H7 (cell line): ENCODE measurements at places on chromosomes 11 and 22.
A peak's percentile ranks its signal among the peaks of the same experiment; 100 is the strongest.

GRCh38 chr11:17852246-17852645, 117.7 kb downstream of the KCNC1 start:
- DNase-seq: no peak

GRCh38 chr22:48918585-48919186, 909.0 kb downstream of the BRD1 start:
- peak; percentile 27 for DNase-seq

DNA sequence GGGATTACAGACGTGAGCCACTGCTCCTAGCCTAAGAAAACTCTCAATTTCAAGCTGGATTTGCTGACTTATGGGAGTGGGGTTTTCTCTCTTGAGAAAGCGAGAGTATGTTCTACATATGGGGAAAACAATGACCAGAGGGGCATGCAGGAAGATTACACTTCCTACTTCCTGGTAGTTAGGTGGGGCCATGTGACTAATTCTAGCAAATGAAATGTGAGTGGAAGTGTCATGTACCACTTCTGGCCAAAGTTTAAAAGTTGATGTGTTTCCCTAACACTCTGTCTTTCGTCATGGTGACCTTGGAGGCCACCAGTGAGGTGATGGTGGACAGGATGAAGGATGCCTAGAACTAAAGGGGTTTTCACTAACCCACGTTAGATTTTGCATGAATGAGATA, 50.5 kb downstream of the PARVG start:
- DNase-seq: no peak

GRCh38 chr22:23548501-23549197, 31.4 kb downstream of the IGLL1 start:
- DNase-seq: no peak

- no peak for DNase-seq
These were observed 22.7 kb upstream of the OPCML start for GRCh38 chr11:133555034-133555433.

DNA sequence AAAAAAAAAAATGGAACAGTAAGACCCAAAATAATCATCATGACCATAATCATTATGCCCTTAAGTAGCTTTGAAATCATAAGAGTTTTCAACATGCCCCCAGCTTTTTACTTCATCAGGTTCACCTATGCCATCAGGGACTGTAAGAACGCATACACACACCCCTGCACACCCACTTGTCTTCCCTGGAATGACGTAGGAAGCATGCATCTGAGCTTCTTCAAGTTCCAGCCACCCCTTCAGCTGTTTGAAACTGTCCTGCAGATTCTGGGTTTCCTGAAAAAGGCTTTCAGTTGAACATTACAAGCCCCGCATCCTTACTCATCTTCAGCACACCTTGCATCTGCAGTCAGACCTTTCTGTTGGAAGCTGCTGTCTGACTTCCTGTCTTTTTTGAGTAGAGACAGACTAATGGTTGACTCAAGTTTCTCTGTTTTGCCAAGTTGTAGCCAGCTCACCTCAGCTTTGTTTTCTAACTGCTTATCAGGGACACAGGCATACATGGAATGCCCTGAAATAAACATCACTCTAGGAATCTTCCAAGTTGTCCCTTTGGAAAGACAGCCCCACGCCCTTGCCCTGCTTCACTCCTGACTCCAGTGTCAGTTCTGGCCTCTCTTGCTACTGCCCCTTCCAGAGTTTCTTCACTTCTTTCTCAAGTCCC, 37.0 kb downstream of the ARHGAP1 start:
- no peak for DNase-seq

DNA sequence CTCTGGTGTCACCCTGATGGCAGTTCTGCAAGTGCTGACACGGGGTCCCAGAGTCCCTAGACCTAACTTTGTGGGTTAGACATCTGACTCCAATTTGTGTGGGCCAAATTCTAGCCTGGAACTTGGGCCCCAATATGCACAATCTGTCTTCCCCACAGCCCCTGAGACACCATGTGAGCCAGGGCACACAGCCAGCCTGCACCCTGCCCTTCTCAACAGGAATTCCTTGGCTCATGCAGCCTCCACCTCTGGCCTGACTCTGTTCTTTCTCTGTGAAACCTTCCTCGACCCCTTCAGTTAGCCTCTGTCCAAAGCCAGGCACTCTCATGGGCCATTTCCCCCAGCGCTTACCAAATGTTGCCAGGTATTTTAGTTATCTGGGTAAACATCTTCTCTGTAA, 59.1 kb upstream of the POU2AF1 start:
- DNase-seq: no peak

DNA sequence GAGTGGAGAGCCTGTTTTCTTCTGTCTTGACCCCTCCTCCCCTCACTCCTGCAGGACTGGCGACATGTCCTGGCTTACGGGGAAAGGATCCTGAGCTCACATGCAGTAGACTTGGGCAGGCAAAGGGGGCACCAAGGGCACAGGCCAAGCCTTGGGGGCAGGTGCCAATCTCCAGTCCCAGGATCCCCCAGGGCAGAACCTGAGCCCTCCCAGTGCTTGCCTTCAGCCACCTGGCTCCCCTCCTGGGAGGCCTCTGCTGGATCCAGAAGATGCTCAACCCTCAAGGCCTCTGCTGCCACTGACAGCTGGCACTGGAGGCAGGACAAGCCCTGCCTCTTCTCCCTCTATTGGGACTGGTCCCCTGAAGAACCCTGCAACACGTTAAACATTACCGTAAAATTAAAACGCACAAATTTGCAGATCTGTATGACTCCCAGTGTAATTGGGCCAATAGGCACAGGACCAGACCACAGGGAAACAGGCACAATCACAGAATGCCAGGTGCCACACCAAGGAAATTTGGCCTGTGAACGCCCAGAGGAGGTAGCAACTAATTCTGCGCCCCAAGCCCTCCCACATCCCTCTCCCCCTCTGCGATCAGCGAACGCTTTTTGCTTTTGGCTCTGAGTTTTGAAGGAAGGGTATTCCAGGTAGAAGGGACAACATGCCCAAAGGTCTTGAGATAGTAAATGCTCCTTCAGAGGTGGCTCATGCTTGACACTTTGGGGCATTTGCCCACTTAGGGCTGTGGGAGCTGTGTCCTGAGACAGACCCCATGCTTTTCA, 967 bp upstream of the LZTR1 start:
- no peak for DNase-seq

DNA sequence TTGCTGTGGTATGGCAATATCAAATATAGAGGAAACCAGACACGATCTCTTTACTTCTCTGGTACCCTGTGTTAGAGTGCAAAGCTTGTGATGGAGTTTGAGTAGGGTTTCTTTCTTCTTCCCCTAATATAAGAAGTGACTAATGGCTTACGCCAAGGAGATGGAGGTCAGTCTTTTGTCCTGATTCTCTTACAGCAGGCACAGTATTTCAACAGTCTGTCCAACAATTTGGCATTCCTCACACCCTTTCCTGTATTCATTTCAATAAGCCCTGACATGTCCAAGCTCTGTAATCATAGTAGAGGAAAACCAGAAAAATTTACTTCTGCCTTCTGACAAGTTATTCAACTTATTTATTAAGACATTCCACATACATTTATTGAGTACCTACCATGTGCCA, 546.2 kb downstream of the TMEM135 start:
- DNase-seq: no peak

GRCh38 chr22:43550024-43550620, 138.3 kb downstream of the MPPED1 start:
- DNase-seq: no peak

DNA sequence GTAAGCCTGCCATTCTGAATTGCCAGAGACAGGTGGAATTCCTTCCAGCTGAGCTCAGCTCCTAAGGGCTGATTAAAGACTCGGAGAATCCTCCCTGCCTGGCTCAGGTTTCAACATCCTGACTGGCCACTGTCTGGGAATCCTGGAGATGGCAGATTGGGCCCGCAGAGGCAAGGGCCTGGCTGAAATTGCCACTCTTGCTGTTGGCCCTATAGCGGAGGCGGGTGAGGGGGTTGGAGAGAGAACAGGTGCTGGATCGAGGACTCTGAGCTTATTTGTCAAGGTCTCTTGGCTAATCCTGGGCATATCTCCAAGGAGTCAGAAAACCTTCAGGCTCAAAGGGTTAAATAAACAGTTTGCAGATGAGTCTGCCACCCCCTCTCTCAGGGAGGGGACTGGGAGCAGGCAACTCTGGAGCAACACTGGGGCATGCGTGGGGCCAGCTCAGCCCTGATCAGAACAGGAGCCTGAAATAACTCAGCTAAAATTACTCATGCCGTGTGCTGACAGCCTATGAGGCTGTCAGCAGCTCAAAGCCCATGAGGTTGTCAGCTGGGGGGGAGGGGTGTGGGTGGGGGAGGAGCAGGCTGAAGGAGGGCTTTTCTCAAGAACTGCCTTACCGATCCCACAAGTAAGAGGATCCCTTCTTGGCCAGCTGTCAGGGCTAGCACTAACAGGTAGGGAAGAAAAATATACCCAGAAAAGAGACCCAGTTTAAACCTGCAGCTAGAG, 14.7 kb upstream of the MFRP start:
- DNase-seq: peak; percentile 83

DNA sequence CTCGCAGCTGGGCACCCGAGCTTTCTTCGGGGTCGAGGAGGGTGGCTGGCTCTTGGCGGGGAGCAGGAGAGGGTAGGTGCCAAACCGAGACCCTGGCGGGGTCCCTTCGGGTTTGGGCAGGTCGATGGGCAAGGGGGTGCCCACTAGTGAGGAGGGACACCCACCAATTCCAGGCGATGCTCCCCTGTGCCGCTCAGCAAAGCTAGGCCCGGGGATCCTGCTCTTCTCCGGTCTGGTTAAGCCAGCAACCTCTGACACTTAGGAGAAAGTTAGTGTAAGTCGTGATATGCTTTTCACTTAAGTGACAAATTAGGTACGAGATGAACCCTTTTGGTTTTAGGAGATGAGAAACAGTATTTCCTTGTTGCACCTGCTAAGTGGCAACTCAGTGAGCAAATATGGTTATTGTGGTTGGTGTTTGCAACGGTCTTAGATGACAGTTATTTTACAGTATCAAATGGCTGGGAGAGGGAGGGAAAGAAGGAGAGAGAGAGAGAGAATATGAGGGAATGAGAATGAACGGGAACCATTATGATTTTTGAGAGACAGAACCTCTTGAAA, 565 bp downstream of the NUCB2 start:
- DNase-seq: no peak

GRCh38 chr22:25404928-25405816, 159.3 kb upstream of the GRK3 start:
- DNase-seq: peak; percentile 87

GRCh38 chr11:45537614-45538013, 127.8 kb downstream of the CHST1 start:
- DNase-seq: no peak

DNA sequence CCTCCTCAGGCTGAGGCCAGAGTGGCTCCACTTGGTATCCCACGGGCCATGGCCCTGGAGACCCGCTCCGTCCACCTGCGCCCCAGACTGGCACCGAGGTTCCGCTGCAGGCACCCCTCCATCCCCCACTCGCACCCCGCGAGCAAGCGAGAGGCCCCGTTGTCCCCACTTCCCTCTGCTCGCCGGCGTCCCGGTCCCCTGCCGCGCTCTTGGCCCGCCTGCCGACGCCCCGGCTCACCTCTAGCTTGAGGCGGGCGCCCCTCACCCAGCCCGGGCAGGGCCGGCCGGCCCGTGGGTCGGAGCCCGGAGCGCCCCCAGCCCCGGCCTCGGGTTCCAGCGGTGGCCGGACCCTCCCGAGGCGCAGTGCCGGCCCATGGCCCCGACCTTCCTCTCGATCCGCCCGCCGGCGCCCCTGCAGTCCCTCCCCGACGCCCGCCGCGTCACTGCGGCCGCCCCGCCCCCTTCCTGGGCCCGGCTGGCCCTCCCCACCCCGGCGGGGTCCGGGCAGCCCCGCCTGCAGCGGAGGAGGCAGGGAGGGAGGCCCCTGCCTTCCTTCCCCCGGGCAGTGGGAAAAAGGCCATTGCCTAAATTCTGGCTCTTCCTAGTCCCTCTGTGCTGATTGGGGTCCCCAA, at the start of gene PITPNM1:
PITPNM1 (minus strand) TSS at position 414 of the 632 bp plus-strand sequence. CDS start 1,183 bp downstream, outside the sequence.
- peak; percentile 97 for DNase-seq

GRCh38 chr22:34587357-34588356, 478.3 kb upstream of the ISX start:
- peak; percentile 10 for DNase-seq

DNA sequence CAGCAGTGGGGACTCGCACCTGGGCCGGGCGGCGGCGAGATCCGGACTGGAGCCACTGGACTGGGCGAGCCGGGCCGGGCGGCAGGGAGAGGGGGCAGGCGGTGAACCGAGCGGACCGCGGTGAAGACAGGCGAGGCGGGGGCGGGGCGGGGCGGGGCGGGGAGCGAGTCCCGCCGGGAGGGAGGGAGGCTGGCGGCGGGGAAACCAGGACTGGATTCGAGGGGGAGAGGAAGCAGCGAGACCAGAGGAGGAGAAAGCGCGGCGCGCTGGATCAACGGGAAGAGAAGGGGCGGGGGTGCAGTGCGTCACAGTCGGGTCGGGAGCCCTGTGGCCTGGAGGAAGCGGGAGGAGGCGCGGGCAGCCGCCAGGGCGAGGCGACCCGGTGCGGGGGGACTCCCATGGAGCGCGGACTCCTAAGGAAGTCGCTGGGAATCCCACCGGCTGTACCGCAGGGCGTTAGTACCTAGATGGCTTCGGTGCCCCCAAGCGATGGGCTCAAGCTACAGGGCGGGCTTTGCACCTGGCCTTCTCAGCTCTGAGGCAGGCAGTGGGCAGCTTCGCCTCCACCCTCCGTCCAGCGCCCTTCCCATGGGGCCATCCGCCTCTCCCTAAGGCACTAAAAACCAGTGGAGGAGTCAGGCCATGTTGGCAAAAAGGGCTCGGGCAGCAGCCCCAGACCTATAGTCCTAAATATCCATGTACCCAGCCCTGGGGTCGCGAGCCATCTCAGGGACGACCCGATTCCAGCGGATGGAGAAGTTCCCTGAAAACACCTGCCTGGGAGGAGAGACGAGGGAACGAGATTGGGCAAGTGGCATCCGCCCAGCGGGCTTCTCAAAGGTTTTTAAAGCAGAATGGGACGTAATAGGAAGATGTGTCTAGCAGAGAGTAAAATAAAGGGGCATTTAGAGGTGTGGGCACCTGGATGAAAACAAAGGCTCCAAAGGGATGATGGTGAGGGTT, at the start of gene TMEM121B:
TMEM121B (minus strand) TSS at position 128 of the 963 bp plus-strand sequence. CDS start 233 bp downstream, outside the sequence.
- DNase-seq: peak; percentile 96

DNA sequence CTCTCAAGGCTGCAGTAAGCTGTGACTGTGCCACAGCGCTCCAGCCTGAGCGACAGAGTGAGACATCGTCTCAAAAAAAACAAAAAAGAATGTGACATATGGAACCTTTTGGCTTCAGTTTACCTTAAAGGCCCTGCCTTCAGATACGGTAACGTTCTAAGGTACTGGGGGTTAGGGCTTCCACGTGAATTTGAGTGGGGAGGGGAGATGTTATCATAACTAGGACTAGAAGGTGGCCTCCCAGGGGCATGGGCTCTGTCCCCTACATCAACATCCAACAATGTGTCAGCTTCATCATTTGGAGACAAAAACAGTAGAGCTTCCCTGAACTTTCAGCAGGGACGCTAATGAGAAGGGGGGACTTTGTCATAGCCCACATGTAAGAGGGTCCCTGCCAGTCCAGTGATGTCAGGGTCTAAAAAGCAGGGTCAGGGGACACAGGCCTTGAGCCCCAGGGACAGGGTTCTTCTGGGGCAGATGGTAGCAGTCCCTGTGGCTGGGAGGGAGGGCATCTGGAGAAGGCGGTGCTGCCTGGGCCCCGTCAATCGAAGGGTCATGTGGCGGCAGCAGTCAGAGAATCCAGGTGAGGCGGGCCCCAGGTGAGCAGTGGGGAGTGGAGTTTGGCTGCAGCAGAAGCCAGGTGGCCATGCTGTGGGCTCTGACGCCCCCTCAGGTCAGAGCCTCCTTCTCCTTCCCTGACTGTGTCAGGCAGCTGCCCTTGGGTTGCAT, 79.8 kb downstream of the BCR start:
- peak; percentile 93 for DNase-seq

- no peak for DNase-seq
These were observed 129.0 kb downstream of the ETS1 start for GRCh38 chr11:128458321-128458720.

GRCh38 chr22:19530751-19531150, 6.5 kb upstream of the CLDN5 start:
- no peak for DNase-seq

GRCh38 chr11:92311616-92312449, 87.2 kb downstream of the FAT3 start:
- DNase-seq: peak; percentile 38
